ENCODE measurements at places on chromosomes 13 and 19. TPM values are rescaled to one million over a fixed set of nuclear protein-coding genes. Genes with fewer than 3 reads are reported as not detected.
A peak's percentile ranks its signal among the peaks of the same experiment; 100 is the strongest.

DNA sequence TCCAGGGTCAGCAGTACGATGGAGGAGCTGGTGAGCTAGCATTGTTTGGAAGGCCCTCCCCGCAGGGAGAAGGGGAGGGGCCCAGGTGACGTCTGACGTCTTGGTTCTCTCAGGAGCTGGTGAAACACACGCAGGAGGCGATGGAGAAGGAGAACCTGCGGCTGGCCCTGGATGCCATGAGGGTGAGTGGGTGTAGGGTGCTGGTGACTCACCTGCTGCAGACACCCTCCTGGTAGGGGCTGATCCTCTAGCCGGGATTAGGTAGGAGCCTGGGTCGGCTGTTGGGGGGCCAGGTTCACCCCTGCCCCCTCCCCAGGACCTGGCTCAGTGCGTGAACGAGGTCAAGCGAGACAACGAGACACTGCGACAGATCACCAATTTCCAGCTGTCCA is 55.8 kb downstream of the VAV1 start:
- no peak overlapping the region for H3K4me3 ChIP-seq
- no peaks in the 10 kb centered on the region for H3K4me1 ChIP-seq
- no peak for DNase-seq
- no peaks in the 10 kb centered on the region for H3K36me3 ChIP-seq
- no peaks in the 10 kb centered on the region for H3K27me3 ChIP-seq
- no peak overlapping the region for H3K27ac ChIP-seq

DNA sequence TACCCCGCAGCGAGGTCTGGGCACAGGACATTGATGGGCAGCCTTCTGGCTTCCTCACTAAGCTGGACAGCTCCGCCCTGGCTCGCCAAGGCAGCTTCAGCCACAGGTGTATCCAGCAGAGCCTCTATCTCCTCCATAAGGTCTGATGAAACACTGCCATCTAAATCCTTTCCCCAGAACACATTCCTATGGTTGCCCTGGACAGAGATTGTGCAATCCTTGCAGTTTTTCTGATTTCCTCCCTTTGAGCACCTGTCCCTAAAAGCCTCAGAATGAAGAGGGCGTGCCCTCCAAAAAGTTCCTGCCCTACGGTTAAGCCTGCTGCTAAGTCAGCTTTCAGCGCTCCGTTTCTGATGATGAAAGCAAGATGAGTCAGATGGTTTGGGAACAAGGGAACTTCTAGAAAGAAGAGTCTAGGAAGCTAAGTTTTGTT is 21.0 kb downstream of the CLEC4M start:
- H3K4me3 ChIP-seq, result no peak overlapping the region
- DNase-seq, result no peak
- no peaks in the 10 kb centered on the region for H3K36me3 ChIP-seq
- H3K27ac ChIP-seq, result no peak overlapping the region
- no peaks in the 10 kb centered on the region for H3K4me1 ChIP-seq

USE1 gene
- 31.8 TPM for polyA plus RNA-seq

DNA sequence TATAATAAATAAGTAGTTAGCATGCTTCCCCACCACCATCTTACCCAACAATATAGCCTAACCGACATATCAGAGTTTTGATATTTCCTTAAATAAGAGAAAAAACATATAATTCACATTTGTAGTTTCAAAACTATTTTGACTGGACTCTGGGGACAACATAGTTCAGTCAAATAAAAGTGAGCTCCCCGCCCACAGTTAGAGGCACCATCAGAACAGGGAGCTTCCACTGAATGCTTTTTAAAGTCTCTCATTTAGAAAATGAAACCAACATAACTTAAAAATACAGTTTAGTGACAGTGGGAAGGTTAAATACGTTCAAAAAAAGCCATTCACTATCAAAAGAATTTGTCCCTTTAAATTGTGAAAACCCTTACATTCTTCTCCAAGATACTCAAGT is 92.8 kb downstream of the EPSTI1 start:
- H3K27ac ChIP-seq, result no peak overlapping the region
- no peaks in the 10 kb centered on the region for H3K4me1 ChIP-seq
- no peak for DNase-seq
- no peak overlapping the region for H3K4me3 ChIP-seq

GRCh38 chr13:114105521-114106225 is 26.8 kb downstream of the RASA3 start:
- peaks cover 4% of the 10 kb centered on the region for H3K4me1 ChIP-seq
- H3K27ac ChIP-seq, result no peak overlapping the region
- no peaks in the 10 kb centered on the region for H3K27me3 ChIP-seq
- DNase-seq, result no peak
- H3K36me3 ChIP-seq, result peaks cover 3% of the 10 kb centered on the region
- no peak overlapping the region for H3K4me3 ChIP-seq

- no peak overlapping the region for H3K27ac ChIP-seq
- peak overlapping the region; percentile 35 for H3K4me3 ChIP-seq
- no peak for DNase-seq
- H3K4me1 ChIP-seq, result peaks cover 15% of the 10 kb centered on the region
Observed at GRCh38 chr19:49056101-49056901, 1.2 kb downstream of the CGB7 start.

GRCh38 chr19:54928299-54928698 is 19.0 kb downstream of the NLRP7 start:
- H3K27me3 ChIP-seq, result no peaks in the 10 kb centered on the region
- H3K4me3 ChIP-seq, result no peak overlapping the region
- H3K27ac ChIP-seq, result no peak overlapping the region

- no peaks in the 10 kb centered on the region for H3K27me3 ChIP-seq
- peaks cover 15% of the 10 kb centered on the region for H3K4me1 ChIP-seq
- no peak overlapping the region for H3K4me3 ChIP-seq
- H3K27ac ChIP-seq, result no peak overlapping the region
Observed at GRCh38 chr13:28573595-28574373, 78.9 kb upstream of the FLT1 start.

All from large intestine (tissue), 12 donors.